AG04450 (cell line): ENCODE measurements at places on chromosomes 1 and 21.

DNA sequence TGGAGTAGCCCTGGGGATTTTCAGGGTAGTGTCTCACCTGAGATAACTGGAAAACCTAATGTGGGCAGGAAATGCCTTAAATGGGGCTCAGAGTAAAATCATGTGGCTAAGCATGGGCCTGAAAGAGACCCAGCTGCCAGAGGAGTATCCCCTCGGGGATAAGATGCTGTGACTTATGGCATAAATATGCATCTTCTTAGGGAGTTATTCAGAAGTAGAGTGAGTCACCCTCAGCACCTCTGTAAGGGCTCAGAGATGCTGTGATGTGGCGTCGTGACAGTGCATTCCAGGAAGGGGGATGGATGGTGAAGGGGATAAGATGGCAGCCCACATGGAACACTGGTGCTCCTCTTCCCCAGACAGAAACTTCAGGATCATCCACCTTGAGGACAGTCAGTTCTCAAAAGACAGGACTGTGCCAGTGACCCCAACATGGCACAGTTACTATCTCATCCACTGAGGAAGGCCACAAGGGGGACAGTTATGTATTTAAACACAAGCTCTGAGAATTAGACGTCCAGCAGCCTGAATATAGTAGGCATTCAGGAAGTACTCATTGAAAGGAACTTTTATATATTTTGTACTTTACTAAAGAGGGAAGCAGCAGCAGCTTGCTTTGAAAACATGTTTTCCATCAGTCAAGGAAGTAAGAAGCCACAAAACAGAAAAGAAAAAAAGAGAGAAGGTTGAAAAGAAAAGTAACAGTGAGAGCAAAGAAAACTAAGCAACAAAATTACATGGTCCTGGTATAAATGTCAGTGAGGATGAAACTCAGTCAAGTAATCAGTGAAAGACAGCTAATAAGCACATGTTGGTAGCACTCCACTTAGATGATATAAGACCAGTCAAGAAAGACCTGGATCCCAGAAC, 8.3 kb downstream of the IL24 start:
- DNase-seq, result peak; percentile 77

DNA sequence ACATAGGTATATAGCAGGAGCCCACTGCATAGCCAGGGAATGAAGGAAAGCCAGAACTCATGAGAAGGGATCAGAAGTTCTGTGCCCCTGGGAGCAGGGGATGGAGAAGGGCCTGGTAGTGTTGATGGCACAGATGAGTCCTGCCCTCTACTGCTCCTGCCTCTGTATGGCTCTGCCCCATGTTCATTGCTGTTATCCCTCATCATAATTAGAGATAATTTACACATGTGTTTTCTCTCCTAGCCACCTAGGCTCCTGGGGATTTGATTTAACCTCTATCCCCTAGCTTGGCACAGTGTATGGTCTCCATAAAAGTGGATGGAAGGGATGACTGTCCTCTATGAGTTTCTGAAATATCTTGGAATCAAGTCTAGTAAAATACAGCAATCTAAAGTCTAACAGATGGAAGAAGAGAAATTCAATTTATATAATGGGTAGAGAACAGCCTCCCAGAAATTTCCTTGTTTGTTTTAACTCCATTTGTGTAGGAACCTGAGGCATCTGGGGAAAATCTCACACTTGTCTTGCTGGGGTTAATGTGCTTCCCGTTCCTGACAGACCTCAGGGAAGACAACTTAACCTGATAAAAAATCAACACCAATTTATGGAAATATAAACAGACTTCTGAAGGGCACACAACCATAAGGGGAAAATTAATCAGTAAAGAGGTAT, 393.8 kb downstream of the HHAT start:
- DNase-seq, result no peak

- DNase-seq, result no peak
These were observed 80.6 kb downstream of the TEX35 start for GRCh38 chr1:178593515-178593914.

- DNase-seq, result no peak
These were observed 112.6 kb downstream of the HUNK start for GRCh38 chr21:31985398-31985797.

GRCh38 chr1:96346719-96347118, 374.9 kb upstream of the PTBP2 start:
- DNase-seq, result no peak

- DNase-seq, result no peak
These were observed 12.2 kb upstream of the TCEA3 start for GRCh38 chr1:23436520-23437354.

DNA sequence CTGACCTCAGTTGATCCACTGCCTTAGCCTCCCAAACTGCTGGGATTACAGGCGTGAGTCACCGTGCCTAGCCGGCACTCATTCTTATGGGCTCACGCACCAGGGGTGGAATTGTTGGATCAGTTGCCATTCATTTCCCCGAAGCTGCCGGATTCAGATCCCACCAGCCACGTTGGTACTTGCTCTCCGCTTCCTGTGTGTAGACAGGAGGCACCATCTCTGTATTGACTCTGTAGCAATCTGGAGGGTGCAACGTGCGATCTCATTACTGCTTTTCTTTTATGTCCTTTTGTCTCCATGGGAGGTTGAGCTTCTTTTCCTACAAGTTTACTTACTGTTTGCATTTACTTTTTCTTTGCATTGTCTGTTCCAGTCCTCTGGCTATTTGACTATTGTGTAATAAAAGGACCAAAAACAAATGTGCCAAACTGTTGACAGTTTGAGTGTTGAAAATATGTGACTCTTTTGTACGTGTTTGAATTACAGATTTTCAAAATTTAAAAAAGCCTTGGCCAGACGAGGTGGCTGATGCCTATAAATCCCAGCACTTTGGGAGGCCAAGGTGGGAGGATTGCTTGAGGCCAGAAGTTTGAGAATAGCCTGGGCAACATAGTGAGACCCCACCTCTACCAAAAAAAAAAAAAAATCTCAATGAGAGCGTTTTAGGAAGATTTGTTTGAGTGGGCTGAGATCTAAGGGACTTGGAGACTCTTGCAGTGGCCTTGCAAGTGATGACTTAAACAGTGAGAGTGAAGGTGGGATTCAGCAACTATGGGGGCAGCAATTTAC, 39.1 kb downstream of the SPSB1 start:
- no peak for DNase-seq

- no peak for DNase-seq
These were observed 456 bp downstream of the PTPN14 start for GRCh38 chr1:214550857-214551435.

GRCh38 chr1:223413216-223413615, 20.0 kb downstream of the CCDC185 start:
- no peak for DNase-seq

GRCh38 chr1:50109647-50110075, 941 bp downstream of the ELAVL4 start:
- DNase-seq, result no peak

DNA sequence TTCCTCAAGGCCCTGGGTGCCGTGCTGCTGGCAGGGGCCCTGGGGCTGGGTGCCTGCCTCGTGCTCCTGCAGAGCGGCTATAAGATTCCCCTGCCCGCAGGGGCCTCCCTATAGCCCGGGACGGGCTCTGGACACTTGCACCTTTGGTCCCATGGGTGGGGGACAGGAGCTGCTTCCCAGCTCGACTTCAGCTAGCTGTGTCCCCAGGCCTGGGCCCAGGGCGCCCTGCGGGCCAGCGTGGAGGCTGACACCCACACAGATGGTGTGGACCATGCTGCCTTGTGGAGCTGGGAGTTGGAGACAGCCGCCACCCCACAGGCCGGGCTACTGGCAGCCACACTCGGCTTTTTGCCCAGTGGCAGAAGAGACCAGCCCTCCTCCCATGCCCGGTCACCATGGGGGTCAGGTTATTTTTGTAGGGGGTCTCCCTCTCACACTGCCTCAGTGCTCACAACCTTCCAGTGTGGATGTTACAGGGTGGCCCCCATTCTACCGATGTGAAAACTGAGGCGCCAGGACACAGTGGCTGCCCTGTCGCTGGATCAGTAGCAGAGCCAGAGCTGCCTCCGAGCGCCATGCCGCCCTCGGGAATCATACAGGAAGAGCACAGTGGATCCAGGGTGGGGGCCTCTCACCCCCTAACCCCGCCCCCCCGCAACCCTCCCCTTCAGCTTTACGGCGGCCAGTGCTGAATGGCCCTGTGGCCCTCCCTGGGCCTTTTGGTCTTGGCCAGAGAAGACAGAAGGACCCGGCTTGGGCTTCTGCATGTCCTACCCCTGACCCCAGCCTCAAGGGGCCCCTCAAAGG, 57.8 kb downstream of the DISP3 start:
- no peak for DNase-seq
